ENCODE measurements at places on chromosomes 6 and 20.
A peak's percentile ranks its signal among the peaks of the same experiment; 100 is the strongest.

- no peak for DNase-seq
Observed at GRCh38 chr20:45827030-45827652, at the start of gene TNNC2. TSS of gene TNNC2 (minus strand) at chr20:45827312. CDS start at chr20:45827248, 64 bp downstream.

DNA sequence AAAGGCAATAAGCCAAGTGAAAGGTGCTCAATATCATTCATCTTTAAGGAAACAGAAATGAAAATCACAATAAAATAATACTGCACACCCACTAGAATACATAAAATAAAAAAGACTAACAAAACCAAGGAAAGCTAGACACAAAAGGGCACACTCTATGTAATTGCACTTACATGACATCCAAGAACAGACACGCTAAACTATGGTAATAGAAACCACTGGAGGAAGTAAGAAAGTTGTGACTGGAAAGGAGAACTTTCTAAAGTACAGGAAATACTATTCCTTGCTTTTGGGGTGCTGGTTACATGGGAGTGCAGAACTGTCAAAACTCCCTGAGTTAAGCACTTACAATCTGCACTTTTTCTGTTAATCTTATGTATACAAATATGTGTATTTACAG lies 253.7 kb upstream of the RUNX2 start:
- no peak for DNase-seq

GRCh38 chr6:54481091-54481490 lies 172.8 kb downstream of the TINAG start:
- DNase-seq, result no peak

DNA sequence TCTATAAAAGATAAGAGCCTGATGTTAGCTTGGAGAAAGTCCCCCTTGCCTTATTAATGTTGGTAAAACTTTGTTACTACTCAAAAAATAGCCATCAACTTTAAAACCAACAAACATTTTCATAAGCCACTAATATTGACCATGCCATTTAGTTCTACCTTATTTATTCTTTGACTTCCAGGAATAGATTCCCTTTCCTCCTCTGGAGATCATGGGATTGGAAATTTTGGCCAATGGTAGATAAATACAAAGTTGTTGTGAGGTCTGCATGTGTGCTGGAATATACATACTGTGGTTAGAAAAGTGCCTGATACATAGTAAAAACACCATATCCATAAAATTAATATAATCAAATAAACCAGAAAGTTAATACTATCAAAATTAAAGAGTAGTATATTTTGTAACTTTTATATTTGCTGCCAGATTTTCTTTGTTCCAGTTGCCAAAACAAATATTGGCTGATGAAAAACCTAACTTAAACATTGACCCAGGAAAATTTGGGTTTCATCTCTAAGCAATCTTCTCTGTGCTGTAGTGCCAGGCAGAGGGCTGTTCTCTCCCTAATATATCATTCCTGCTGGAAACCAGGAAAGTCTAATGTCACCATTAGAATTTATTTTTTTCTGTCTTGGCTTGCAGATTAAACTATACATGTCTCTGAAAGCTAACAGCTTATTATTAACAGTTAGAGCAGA lies 169.1 kb downstream of the NKAIN2 start:
- DNase-seq, result no peak

DNA sequence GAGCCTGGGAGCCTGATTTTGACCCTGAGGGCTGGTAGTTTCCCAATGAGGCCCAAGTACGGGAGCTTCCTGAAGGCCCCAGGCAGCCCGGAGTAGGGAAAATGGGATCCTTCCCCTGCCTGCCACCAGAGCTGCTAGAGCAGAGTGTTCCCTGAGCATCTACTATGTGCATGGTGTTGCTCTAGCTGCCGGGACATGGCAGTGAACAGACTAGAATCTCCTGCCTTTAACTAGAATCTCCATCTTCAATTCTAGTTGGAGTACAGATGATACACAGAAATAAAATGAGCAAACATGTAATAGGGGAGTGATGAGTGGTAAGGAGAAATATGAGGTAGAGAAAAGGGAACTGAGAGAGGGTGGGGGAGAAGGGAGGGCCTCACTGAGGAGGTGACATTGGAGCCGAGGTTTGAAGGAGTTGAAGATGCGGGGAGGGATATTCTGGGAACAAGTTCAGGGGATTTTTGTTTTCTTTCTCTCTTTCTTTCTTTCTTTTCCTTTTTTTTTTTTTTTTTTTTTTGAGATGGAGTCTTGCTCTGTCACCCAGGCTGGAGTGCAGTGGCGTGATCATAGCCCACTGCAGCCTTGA lies 18.5 kb downstream of the VSTM2L start:
- no peak for DNase-seq

DNA sequence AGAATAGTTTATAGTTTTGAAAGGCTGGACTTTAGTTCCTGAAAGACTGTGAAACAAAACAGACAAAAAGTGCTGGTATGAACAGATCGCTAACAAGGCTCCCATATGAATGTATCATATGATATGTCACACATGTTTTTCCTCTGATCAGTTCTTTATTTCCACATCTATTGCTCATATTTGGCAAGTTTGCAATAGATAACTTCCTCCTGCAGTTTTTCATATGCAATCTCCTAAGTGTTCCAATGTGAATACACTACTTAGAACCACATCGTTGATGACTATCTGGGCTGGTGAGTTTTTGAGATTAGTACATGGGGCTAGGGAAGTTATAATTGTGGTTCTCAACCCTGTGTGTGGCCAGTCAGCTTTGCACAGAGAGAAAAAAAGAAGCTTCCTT lies 23.1 kb downstream of the CRYBG1 start:
- DNase-seq, result no peak

DNA sequence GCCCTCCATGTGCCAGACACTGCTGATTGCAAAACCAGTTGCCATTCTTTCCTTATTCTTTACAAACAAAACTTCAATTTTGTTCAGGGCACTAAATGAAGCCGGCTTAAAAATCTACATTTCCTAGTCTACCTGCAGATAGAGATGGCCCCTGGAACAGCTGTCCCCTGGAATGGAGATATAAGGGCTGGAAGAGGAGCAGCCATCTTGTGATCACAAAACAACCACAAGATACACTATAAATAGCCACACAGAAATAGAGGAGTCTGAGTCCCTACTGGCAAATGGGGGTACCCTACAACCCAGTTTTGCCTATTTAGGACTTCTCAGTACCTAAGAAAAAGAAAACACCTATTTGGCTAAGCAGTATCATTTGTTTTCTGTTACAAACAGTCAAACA lies 115.9 kb upstream of the BEND6 start:
- DNase-seq, result no peak

GRCh38 chr6:137452333-137452894 lies 41.8 kb downstream of the OLIG3 start:
- no peak for DNase-seq

- no peak for DNase-seq
Observed at GRCh38 chr6:37799263-37799644, 20.3 kb upstream of the ZFAND3 start.

GRCh38 chr6:111447051-111447450 lies 36.0 kb downstream of the REV3L start:
- DNase-seq, result no peak

GRCh38 chr20:53611449-53611894 lies 17.8 kb upstream of the ZNF217 start:
- no peak for DNase-seq

GRCh38 chr20:19628570-19629134 lies 129.4 kb upstream of the RIN2 start:
- peak; percentile 42 for DNase-seq

DNA sequence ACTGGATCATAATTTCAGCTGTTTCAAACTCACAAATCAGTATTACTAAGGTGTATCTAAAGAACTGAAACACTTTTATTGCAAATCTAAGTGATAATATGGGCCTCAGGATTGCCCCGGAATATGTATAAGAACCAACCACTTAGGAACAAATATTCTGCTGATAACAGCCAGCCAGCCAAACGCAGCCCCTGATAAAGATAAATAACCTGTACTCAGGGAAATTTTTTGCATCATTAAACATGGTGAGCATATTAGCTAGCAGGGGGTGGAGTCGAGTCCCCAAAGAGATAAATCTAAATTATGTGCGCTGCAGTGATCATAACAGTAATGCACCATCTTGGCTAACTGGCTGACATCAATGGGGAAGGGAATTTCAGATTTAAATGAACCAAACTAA lies 410.2 kb upstream of the MAP3K7 start:
- no peak for DNase-seq

- DNase-seq, result no peak
Observed at GRCh38 chr6:51962354-51962753, 125.1 kb downstream of the PKHD1 start.

DNA sequence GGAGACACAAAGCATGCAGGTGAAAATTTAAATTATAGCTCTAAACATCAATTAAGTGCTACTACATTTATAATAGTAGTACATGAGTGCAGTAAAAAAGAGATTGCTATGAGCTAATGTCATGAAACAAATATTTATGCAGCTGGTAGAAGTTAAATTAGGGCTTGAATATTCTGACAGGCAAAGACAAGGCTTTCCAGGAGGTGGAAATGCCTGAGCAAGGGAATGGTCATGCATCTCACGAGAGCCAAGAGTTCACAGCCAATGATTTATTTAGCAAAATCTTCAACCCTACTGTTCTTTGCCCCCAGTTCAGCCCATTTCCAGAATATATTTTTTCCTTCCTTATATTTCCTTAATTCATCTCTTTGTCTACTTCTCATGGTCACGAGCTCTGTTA lies 128.9 kb downstream of the HIVEP2 start:
- no peak for DNase-seq

GRCh38 chr6:5112066-5112799 lies 27.1 kb downstream of the PPP1R3G start:
- DNase-seq, result no peak

- no peak for DNase-seq
Observed at GRCh38 chr6:130965656-130966055, 97.4 kb downstream of the EPB41L2 start.

DNA sequence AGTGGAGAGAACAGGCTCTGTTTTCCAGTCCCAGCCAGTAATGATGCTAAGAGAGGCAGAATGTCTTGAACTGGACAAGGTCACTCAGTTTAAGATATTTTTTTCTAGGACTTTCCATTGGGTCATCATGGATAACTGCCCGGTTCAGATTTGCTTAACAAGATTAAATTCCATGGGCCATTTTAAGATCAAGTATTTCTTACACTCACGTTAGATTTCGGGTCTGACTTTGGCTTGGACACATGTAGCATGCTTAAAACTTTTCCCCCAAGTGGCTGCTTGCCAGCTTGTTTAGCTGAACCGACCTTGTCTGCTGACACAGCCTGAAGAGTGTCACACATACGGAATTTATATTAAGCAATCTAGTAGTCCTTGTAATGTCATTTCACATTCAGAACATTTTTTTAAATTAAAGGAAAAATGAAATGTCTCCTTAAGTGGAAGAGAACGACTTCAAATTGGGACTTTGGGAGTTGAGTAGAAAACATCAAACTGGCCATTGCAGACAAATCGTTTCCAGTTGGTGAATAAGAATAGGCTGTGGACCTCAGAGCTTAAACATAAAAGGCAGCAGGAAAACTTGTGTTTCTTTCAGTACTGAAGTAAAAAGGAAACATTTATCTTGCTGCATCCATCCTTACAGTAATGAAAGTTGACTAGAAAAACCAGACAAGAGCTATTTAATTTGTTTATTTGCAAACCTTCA lies 29.0 kb downstream of the ARMC2 start:
- no peak for DNase-seq

DNA sequence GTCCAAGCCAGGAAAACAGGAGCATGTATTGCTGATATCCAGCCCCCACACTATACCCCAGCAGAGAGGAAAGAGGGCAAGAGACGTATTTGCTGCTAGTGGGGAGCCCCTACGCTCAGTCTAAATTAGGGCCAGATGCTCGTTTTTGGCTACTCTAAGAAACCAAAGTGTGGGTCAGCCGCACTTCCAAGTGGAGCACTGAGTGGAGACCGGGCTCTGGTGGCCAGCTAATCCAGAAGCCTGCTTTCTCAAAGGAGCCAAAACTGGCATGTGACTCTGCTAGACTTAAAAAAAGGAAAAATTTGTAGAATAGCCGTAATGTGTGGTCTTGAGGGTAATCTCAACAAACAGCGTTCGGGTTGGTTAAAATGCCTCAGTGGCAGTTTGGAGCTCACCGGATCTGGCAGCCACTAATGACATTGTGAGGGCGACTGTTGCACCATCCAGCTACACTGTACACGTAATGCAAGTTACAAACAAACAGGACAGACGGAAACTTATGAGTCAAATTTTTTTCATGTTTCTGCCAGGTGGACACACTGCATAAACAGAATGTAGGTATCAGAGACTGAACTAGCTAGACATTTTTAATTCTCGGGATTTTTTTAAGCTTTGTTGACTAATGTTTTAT lies 230.9 kb downstream of the FOXC1 start:
- DNase-seq, result no peak

GRCh38 chr6:134757911-134758361 lies 192.0 kb downstream of the ALDH8A1 start:
- no peak for DNase-seq

- no peak for DNase-seq
Observed at GRCh38 chr6:91719414-91719813, 1132.5 kb upstream of the MAP3K7 start.

DNA sequence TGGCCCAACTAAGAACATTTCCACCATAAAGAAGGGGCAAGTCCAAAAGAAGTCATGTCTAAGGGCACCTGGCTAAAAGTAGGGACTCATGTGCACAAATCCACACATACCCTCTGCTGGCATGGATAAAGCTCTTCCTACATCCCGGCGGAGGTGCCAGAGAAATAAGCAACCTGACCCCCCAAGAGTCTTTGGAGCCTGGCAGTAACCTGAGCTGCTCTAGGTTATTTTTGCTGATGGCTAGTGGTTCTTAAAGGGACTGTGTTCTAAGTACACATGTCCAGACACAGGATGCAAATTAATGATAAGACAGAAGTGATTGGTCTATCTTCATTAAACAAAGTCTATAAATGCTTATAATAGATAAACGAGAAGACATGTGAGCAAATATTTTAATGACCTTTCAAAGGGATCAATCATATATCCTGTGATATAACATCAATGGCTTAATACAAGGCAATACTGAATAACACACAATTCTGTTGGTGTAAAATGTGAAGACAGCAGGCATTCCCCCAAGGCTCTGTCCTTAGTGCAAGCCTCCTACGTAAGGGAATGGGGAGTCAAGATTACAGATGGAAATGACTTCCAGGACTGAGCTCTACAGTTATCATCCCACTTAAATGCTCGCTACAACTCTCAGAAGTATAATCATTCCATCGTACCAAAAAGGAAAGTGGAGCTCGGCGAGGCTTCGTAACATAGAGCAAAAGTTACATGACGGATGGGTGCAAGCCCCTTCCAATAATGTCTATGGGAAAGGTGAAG lies 52.5 kb downstream of the HIVEP2 start:
- DNase-seq, result no peak

DNA sequence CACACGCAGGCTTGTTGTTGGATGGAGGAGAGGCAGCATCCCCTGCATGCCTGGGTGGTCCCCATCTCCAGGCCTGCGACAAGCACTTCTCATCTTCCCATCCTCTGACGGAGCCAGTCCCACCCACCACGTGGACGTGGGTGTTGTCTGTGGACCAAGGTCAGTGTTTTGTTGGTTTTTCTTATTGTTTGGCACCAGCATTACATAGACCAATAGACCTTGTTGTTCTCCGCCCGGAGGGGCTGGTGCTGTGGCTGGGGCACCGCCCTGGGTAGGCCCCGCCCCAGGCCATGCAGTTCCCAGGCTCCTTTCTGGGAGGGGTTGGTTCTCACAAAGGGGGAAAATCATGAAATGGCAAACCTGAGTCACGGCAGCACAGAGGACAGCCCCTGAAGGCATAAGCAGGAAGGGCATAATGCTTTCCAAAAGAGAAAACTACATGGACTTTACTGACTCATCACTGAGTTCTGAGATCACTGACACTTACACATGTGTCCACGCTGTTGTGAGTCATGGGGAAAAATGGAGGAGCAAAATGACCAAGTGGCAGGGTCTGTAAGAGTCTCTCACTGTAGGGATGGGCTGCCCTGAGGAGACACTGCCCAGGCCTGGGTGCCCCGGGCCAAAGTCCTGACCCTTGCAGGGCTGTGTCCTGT lies 90.8 kb downstream of the THBS2 start:
- DNase-seq, result no peak

All from CD4-positive, alpha-beta T cell treated with Interleukin-12 subunit alpha and Interleukin-12 subunit beta, for 1 hour (primary cell).